ENCODE measurements at places on chromosomes 1 and 21. TPM values are rescaled to one million over a fixed set of nuclear protein-coding genes. Genes with fewer than 3 reads are reported as not detected.

GRCh38 chr1:244807138-244807537, 28.3 kb upstream of the COX20 start:
- no peaks in the 10 kb centered on the region for H3K36me3 ChIP-seq
- no peak for DNase-seq
- H3K27me3 ChIP-seq = no peaks in the 10 kb centered on the region
- no peak overlapping the region for H3K27ac ChIP-seq
- H3K4me3 ChIP-seq = no peak overlapping the region

DNA sequence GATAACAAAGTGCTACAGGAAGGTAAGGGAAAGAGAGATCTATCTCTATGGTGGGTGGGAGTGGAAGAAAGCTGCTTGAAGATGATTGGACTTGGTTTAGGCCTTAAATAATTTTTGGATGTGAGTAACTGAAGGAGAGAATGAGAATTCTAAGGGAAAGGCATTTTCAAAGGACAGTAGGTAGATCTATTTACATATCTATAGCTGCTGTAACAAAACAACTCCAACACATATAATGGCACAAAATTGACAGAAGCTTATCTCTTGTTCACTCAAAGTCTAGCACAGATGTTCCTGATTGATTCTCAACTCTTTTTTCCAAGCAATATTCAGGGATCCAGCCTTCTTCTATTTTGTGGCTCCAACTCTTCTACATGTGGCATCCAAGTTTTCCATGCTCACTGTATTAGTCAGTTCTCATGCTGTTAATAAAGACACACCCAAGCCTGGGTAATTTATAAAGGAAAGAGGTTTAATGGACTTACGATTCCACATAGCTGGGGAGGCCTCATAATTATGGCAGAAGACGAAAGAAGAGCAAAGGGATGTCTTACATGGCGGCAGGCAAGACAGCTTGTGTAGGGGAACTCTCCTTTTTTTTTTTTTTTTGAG, 3.1 kb upstream of the DDAH1 start:
- H3K36me3 ChIP-seq = no peaks in the 10 kb centered on the region
- H3K27me3 ChIP-seq = no peaks in the 10 kb centered on the region
- H3K4me3 ChIP-seq = no peak overlapping the region
- H3K27ac ChIP-seq = no peak overlapping the region
- H3K4me1 ChIP-seq = peaks cover 11% of the 10 kb centered on the region

SPRR2D gene
- not detected for total RNA-seq

DNA sequence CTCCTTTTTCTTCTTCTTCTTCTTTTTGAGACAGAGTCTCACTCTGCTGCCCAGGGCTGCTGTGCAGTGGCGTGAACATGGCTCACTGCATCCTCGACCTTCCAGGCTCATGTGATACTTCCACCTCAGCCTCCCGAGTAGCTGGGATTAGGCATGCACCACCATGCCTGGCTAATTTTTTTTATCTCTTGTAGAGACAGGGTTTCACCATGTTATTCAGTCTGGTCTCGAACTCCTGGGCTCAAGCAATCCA, 13.0 kb upstream of the PADI1 start:
- no peaks in the 10 kb centered on the region for H3K36me3 ChIP-seq
- no peaks in the 10 kb centered on the region for H3K27me3 ChIP-seq

GRCh38 chr1:229141689-229142377, 129.1 kb upstream of the RAB4A start:
- no peaks in the 10 kb centered on the region for H3K36me3 ChIP-seq
- H3K4me3 ChIP-seq = no peak overlapping the region
- no peaks in the 10 kb centered on the region for H3K4me1 ChIP-seq
- H3K27me3 ChIP-seq = no peaks in the 10 kb centered on the region
- no peak overlapping the region for H3K27ac ChIP-seq
- no peak for DNase-seq

DNA sequence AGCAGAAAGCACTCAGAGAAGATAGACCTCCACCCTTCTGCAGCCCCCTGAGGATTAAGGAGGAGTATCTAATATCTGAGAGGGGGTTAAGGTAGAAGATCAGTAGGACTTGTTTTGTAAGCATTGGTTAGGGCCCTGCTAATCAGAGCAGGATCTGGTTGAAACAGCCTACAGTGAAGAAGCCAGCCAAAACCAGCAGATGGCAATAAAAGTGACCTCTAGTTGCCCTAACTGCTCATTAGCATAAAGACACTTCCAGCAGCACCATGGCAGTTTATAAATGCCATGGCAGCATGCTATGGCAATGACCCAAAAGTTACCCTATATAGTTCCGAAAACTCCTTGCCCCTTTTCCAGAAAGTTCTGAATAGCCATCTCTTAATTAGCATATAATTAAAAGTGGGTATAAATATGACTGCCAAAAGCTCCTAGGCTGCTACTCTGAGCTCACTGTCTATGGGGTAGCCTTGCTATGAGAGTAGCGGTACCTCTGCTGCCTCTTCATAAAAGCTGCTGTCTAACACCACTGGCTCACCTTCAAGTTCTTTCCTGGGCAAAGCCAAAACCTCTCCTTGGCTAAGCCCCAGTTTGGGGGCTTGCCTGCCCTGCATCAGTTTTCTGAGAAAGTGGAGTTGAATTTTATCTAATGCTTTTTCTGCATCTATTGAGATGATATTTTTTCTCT, 254.2 kb downstream of the PAPPA2 start:
- no peaks in the 10 kb centered on the region for H3K36me3 ChIP-seq
- no peak for DNase-seq
- no peak overlapping the region for H3K4me3 ChIP-seq

- H3K4me1 ChIP-seq = no peaks in the 10 kb centered on the region
- H3K27ac ChIP-seq = no peak overlapping the region
- no peak for DNase-seq
Measured at GRCh38 chr21:30847627-30848500, 18.3 kb upstream of the KRTAP7-1 start.

LCE2C gene
- not detected for total RNA-seq

DNA sequence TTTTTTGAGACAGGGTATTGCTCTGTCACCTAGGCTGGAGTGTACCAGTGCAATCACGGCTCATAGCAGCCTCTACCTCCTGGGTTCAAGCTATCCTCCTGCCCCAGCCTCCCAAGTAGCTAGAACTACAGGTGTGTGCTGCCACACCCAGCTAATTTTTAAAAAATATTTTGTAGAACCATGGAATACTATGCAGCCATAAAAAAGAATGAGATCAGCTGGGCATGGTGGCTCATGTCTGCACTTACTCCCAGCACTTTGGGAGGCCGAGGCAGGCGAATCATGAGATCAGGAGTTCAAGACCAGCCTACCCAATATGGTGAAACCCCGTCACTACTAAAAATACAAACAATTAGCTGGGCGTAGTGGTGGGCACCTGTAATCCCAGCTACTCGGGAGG, 29.9 kb upstream of the CTPS1 start:
- H3K36me3 ChIP-seq = no peaks in the 10 kb centered on the region
- H3K4me1 ChIP-seq = peaks cover 22% of the 10 kb centered on the region
- no peak overlapping the region for H3K27ac ChIP-seq
- no peak overlapping the region for H3K4me3 ChIP-seq
- H3K27me3 ChIP-seq = no peaks in the 10 kb centered on the region

HMCN1 gene
- 2.6 TPM for total RNA-seq

LINGO4 gene
- 0.38 TPM for total RNA-seq

OLFM3 gene
- not detected for total RNA-seq

EDARADD gene
- 4.0 TPM for total RNA-seq

- H3K4me3 ChIP-seq = no peak overlapping the region
- DNase-seq = no peak
- H3K27me3 ChIP-seq = no peaks in the 10 kb centered on the region
- no peaks in the 10 kb centered on the region for H3K36me3 ChIP-seq
- no peaks in the 10 kb centered on the region for H3K4me1 ChIP-seq
Measured at GRCh38 chr1:27218736-27219135, 15.7 kb upstream of the WDTC1 start.

ZBTB21 gene
- 7.3 TPM for total RNA-seq

WDR64 gene
- total RNA-seq = not detected

NR5A2 gene
- total RNA-seq = 114 TPM

- no peaks in the 10 kb centered on the region for H3K4me1 ChIP-seq
- peaks cover 33% of the 10 kb centered on the region for H3K36me3 ChIP-seq
- no peak overlapping the region for H3K27ac ChIP-seq
- no peak for DNase-seq
- H3K4me3 ChIP-seq = no peak overlapping the region
Measured at GRCh38 chr1:59833991-59834390, 19.2 kb downstream of the HOOK1 start.

KRTAP10-5 gene
- not detected for total RNA-seq

GRCh38 chr1:164581762-164582161, 22.8 kb downstream of the PBX1 start:
- H3K27me3 ChIP-seq = no peaks in the 10 kb centered on the region
- H3K4me3 ChIP-seq = no peak overlapping the region
- peaks cover 7% of the 10 kb centered on the region for H3K4me1 ChIP-seq

DNA sequence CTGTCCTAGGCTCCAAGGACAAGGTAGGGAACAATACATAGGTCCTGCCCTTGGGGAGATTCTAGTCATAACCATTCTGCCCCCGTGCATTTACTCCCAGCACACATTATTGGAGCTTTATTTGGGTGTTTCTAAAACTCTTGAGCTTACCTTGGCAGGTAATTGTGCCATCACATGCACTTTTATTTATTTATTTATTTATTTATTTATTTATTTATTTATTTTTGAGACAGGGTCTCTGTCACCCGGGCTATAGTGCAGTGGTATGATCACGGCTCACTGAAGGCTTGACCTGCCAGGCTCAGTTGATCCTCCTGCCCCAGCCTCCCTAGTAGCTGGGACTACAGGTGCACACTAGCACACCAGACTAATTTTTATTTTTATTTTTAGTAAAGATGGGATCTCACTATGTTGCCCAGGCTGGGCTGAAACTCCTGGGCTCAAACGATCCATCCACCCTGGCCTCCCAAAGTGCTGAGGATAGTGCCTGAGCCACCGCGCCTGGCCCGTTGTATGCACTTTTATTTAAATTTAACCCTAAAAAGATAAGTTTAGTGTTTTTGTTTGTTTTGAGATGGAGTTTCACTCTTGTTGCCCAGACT, 9.2 kb downstream of the AGMAT start:
- H3K27ac ChIP-seq = no peak overlapping the region
- H3K36me3 ChIP-seq = no peaks in the 10 kb centered on the region
- no peaks in the 10 kb centered on the region for H3K27me3 ChIP-seq
